Bronchial epithelial cell (primary cell): ENCODE measurements at places on chromosomes 2 and 18.
A peak's percentile ranks its signal among the peaks of the same experiment; 100 is the strongest.

GRCh38 chr2:233079473-233079877 lies 19.3 kb downstream of the INPP5D start:
- DNase-seq, result no peak

- no peak for DNase-seq
Observed at GRCh38 chr2:102999958-103000357, 238.1 kb downstream of the TMEM182 start.

DNA sequence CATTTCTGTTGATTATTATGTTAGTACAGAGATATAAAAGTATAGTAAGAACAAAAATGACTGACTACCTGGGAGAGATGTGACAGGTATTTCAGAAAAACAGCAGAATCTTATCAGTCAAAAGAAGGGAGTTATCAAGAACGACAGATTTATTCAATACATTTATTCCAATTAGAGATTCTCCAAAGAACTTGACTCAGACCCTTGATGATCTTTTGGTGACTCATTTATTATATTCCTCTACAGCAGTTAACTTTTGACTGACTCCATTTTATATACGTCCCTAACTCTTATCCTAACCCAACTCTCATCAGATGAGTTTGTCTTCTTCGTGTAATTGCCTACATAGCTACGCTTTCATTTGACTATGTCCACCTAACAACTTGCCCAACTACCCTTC lies 91.1 kb downstream of the C2orf74 start:
- DNase-seq, result peak; percentile 59

DNA sequence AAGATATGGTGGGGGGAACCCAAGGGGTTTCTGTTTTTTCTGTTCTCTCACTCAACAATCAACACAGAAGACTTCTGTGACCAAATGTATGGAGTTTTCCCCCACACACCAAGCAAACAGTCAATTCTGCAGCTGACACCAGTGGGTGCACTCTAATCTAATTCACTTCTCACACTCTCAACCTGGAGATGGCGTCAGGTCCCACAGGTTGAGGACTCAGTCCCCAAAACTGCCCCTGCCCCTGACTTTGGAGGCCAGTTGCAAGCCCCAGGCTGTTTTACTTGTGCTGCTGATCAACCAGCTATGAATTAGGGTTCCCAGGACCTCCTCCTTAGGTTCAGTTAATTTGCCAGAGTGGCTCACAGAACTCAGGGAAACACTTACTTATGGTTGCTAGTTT lies 6.2 kb downstream of the RNU2-63P start:
- DNase-seq, result no peak

DNA sequence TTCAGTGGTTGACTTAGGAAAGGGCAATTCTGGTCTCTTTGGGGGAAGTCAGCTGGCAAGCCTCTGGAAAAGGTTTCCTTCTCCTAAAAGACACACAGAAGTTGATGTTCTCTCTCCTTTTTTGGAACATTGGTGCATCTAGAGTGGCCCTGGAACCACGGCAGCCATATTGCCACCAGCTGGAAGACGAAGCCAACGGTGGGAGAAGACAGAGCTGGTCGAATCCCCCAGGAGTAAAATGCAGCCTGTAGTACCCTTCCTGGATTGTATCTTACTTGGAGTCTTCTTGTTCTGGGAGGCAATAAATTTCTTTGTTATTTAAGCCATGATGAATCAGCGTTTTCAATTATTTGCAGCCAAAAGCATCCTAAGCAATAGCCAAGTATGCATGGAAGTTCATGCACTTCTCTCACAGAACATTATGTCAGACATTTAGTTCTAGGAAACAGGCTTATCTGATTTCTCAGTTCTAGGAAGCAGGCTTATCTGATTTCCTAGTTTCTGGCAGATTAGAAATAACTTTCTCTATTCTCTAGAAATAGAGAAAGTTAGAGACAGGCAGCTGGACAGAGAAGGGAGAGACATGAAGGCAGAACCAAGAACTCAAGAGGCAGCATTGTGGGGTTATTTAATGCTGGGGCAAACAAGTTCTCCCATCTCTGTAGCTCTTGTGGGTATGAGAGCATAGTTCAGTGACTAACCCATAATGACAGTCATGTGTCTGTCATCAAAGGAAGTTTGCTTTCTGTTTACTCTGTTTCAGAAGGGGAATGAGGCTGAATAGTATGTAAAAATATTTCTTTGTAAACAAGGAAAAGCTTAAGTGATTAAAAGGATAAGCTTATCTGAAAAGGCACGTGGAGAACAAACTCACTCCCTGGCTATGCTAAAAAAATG lies 40.5 kb upstream of the NABP1 start:
- peak; percentile 98 for DNase-seq

GRCh38 chr2:97798416-97798815 lies 85.0 kb downstream of the ZAP70 start:
- no peak for DNase-seq

GRCh38 chr2:122780251-122780650 lies 1024.8 kb downstream of the TSN start:
- DNase-seq, result no peak
